Stimulated activated CD8-positive, alpha-beta memory T cell treated with anti-CD3 and anti-CD28 coated beads, Interleukin-4, amount 100 ng/mL, for 4 hours (primary cell): ENCODE measurements at places on chromosomes 2 and 18.

- no peak for DNase-seq
Observed at GRCh38 chr18:53886058-53886457, 338.4 kb downstream of the MBD2 start.

- DNase-seq = no peak
Observed at GRCh38 chr18:63307551-63308200, 11.9 kb downstream of the BCL2 start.

- DNase-seq = no peak
Observed at GRCh38 chr2:29001806-29002205, 20.7 kb downstream of the TOGARAM2 start.

DNA sequence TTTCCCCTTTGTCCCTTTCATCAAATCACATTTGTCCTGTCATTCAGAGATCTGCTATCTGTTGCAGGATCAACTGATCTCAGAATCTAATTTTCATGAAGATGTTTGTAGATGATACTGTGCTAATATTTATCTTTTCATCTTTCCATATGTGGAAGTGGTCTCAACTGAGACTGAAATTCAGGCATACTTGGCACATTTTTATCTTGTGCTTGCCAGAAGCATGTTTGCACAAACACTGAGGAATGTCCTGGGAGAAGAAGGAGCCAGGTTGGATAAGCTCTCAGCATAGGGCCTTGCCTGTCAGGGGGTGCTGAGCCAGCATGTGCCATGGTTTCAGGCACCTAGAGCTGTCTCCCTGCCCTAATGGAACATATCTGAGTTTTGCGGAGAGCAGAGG, 24.5 kb upstream of the MMADHC start:
- DNase-seq = no peak

- no peak for DNase-seq
Observed at GRCh38 chr18:24317370-24317769, 80.3 kb downstream of the OSBPL1A start.

- no peak for DNase-seq
Observed at GRCh38 chr2:238067939-238068338, 7.1 kb downstream of the SCLY start.

GRCh38 chr2:37506407-37507050, 162.1 kb downstream of the QPCT start:
- DNase-seq = no peak

GRCh38 chr2:186721956-186722355, 28.1 kb downstream of the FAM171B start:
- no peak for DNase-seq

GRCh38 chr18:9757827-9758621, 49.9 kb downstream of the RAB31 start:
- no peak for DNase-seq

DNA sequence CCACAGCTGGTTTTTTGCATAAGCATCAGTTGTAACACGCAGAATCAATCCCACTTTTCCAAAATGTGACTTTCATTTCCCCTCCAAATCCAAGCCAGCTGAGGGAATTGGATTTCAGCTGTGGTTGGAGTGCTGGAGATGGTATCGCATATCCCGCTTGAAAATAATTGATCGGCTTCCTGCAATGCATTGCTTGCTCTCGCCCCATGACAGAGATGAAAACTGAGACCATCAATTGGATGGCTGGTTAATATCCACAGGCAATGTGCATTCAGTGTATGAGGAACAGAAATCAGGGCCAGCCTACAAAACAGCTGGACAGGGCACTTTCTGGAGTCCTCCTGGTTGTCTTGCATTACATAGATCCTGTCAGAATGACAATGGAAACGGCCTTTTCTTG, 135.3 kb downstream of the MAIP1 start:
- no peak for DNase-seq
